Activated CD4-positive, alpha-beta T cell treated with anti-CD3 and anti-CD28 coated beads, Interleukin-2, amount 50 U/mL, for 24 hours (primary cell): ENCODE measurements at places on chromosomes 5 and 9.
A peak's percentile ranks its signal among the peaks of the same experiment; 100 is the strongest.

GRCh38 chr9:121292051-121292450, 24.1 kb downstream of the GSN start:
- DNase-seq = no peak

DNA sequence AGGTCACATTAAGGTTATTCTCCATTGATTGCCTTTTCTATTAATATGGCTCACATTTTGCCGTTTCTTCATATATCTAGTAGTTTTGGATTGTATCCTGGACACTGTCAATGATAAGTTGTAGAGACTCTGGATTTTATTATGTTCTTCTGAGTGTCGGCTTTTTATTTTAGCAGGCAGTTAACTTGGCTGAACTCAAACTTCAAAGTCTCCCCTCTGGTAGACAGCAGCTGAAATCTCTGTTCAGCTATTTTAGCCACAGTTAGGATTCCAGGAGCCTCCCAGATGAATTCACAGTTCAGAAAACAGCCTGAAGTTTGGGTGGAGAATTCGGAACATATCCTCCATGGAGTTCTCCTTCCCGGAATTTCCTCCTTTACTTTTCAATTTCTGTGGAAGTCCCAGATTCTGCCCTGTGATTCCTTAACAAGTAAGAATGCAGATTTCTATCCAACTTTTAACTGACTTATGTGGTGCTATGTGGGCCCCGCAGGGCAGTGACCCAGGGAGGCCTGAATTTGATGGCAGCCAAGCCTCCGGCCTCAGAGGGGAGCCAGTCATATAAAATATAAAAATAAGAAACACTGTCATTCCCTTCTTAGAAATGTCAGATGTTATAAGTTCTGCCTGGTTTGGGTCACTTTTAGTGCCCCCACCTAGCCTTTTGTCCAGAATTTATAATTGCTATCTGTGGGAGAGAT, 39.3 kb upstream of the MVB12B start:
- no peak for DNase-seq

- DNase-seq = no peak
Measured at GRCh38 chr5:127609957-127610356, 38.9 kb upstream of the CTXN3 start.

DNA sequence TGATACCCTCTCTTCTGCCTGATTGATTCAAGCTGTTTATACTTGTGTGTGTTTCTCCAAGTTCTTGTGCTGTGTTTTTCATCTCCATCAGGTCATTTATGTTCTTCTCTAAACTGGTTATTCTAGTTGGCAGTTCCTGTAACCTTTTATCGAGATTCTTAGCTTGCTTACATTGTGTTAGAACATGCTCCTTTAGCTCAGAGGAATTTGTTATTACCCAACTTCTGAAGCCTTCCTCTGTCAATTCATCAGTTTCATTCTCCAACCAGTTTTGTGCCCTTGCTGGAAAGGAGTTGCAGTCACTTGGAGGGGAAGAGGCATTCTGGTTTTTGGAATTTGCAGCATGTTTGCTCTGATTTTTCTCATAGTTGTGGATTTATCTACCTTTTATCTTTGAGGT, 126.2 kb upstream of the FTMT start:
- DNase-seq = no peak

DNA sequence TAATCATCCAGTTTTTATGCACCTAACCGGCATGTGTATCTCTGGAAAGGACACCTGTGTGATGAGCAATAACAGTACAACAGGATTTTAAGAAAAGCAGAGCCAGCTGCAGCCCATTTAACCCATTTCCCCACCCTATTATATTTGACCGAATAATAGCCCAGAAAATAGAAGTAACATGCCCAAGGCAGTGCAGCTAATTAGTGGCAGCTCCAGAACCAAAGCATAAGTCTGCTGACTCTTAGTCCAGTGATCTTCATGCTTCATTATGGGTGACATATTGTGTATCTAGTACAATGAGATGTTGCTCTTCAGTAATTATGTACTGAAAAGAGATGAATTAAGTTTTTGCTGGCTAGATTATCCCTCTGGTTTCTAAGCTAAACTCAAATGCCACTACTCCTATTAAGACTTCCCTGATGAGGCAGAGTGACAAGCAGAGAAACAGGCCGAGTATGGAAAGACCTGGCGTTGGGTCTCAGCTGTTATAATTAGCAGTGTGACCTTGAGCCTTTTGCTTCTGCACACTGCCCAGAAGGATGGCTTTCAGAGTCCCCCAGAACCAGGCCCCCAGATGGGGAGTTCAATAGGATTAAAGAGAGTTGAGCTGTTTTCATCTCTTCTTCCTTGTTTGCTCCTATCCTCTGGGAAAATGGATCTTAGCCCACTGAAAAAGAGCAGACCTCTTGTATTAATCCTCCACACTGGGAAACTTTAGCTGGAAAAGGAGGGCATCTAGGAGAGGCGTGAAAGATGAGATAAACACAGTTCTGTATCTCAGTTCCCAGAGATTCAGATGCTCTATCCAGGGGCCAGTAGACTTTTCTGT, 10.8 kb upstream of the C1QTNF3 start:
- DNase-seq = no peak

- DNase-seq = peak; percentile 79
Measured at GRCh38 chr5:14581106-14581890, at the start of gene OTULINL. TSS of gene OTULINL (plus strand) at chr5:14581792. CDS start at chr5:14581895, 103 bp downstream.

- DNase-seq = no peak
Measured at GRCh38 chr9:4555236-4555635, 65.0 kb downstream of the SLC1A1 start.

DNA sequence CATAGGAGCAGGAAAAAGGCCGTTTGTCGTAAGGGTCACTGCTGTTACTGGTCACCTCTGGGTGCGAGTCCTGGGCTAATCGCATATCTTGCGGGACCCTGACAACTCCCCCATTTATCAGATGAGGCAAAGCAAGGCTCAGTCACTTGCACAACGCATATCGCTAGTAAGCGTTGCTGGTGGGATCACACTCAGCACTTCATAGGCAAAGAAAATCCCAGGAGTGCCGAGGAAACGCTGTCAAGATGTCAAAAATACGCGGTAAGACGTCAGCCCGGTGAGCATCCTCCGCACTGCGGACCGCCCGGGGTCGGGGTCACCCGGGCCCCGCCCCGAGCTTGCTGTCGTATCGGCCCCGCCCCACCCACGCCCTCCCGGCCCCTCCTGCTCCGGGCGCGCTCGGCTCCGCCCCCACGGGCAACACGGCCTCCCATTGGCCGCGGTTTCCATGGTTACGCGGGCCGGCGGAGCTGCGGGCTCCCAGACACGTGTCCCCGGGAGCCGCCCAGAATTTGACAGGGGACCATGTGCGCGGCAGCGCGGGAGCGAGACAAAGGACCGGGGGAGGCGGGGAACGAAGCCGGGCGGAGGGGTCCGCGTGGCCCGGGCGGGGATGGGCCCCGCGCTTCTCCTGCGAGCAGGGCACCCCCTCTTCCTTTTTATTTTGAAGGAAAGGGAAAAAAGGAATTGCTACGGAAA, 80.2 kb upstream of the IER5L start:
- DNase-seq = peak; percentile 70
